WERI-Rb-1 (cell line): ENCODE measurements at places on chromosomes 5 and 9.

- DNase-seq, result no peak
Observed at GRCh38 chr5:174531782-174532191, 192.6 kb upstream of the MSX2 start.

DNA sequence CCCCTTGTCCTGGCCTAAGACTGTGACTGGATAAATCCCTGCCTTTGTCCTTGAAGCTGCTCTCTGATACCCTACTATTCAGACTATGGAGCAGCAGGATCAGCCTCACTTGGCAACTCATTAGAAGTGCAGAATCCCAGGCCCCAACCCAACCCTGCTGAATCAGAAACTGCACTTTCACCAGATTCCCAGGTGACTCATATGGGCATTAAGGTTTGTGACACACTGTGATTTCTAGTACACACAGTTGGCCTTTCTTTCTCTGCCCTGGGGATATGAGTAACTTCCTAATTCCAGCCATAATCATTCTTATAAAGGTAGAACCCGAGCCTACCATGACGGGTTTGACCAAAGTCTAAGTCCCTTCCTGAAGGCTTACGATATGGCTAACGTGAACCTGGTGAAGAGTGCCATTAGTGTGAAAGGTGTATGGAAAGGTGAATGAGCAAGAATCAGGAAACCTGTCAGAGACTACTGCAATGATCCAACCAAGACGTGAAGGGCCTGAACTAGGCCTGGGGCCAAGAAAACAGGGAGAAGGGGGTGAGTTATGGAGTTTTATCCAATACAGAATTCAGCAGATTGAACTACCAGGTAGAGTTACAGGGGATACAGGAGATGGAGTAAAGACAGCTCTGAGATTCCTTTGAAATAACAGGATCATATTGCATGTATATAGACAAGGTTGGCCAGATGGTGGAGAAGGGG is 533.0 kb downstream of the BNC2 start:
- no peak for DNase-seq

GRCh38 chr5:83485842-83486241 is 14.3 kb downstream of the VCAN start:
- no peak for DNase-seq

- DNase-seq, result no peak
Observed at GRCh38 chr5:172322028-172322965, 38.7 kb upstream of the UBTD2 start.

GRCh38 chr5:64000096-64000495 is 37.9 kb upstream of the HTR1A start:
- no peak for DNase-seq

DNA sequence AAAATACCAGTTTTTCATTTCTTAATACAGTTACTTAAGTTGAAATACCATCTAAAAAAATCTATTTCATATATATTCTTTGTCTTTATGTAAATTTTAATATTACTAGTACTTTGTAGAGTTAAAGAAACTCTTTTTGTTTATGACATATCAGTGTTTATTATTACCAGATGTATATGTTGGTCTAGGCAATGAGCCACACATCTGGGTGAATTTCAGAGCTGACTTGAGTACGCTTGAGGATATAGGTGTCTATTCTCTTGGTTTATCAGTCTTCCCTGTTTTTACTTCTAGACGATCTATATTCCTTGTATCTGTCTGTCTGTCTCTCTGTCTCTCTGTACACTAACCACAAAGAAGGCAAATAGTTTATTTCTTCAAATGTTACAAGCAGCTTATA is 2.9 kb downstream of the SMAD5 start:
- DNase-seq, result no peak

DNA sequence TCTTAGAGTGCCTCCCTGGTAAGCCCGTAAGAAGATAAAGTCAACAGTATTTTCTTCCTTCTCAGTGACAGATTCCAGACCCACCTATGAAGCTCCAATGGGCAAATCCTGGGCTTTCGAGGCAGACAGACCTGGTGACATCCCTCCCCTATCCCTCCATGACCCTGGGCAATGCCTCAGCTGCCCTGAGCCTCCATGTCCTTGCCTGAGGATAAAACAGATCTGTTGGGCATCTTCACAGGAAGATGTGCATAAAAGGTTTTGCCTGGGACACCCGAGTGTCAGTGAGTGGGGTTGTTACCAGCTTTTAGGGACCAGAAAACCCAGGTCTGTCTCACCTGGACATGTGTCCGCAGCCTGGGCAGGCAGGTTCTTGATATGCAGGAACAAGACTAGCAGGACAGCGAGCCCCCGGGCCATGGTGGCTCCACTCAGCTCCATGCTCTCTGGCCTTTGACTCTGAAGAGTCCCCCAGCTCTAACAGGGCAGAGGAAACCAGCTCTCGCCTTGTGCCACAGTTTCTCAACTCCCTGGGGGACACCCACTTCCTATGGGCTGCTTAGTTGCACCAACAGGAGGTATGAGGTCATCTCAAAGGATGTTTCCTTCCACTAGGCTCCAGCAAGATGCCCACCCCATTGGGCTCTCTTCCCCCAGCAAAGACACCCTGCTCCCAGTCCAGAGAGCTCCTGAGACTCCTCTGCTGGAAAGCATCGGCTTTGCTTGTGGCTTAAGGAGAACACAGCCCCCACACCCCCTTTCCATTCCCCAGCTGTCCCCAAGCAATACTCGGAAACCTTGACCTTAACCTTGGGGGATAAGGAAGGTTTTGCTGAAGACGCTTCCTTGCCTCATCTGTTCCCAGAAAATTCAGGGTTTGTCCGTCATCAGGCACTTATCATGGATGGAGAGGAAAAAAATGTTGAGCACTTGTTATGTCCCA is at the start of gene FCN1:
FCN1 (minus strand) TSS at position 482 of the 943 bp plus-strand sequence; CDS start at position 441, 41 bp downstream.
- peak; percentile 89 for DNase-seq

DNA sequence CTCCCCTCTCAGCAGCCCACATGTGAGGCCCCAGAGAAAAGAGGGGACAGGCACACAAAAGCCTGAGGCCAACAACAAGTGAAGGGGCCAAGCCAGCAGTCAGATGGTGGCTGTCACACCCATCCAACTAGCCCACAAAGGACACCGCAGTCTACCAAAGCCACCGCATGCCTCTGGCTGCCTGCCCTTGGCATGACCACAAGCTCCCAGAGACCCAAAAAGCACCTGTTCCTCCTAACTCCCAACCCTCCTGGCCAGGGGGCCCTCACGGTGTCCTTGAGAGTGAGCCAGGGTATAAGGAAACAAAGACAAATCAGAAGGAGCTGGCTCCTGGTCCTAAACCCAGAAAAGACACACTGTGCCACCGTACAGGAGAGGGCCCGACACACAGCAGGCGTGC is 77.8 kb upstream of the LRRTM2 start:
- DNase-seq, result no peak

GRCh38 chr9:91305596-91306295 is 56.0 kb downstream of the AUH start:
- DNase-seq, result no peak

DNA sequence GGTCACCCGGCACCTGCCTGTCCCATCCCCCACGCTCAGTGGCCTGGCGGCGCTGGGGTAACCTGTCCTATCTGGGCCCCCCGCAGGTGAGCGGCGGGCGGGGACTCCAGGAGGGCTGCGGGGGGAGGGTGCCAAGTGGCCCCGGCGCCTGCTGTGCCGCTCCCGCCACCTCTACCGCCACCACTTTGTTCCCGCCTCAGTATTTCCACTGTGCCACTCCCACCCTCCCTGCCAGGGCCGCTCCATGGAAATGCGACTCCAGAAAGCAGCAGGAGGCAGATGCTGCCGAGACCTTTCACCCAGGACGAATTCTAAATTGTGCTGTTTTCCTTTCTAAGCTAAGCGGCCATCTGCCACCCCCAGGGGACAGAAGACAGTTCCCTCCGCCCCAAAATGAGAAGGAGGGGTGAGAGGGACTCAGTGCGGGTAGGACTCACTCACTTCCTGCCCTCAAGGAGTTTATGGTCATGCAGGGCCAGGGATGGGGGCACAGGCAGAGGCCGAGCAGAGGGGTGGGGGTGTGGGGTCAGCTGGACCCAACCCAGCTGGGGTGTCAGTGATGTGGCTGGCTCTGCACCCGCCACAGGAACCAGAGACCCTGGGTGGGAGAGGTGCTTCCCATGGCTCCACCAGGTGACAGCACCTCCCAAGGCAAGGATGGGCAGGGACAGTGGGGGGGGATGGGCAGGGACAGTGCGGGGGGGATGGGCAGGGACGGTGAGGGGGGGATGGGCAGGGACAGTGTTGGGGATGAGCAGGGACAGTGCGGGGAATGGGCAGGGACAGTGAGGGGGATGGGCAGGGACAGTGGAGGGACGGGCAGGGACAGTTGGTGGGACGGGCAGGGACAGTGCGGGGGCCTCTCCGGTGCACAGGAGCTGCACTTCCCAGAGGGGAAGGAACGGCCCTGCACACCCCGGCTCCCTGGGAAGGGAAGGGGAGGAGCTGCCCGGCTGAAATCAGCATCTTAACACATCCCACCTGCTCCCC is 17.8 kb downstream of the NOTCH1 start:
- DNase-seq, result peak; percentile 91

- DNase-seq, result no peak
Observed at GRCh38 chr9:136296434-136297015, 7.4 kb downstream of the CCDC187 start.

DNA sequence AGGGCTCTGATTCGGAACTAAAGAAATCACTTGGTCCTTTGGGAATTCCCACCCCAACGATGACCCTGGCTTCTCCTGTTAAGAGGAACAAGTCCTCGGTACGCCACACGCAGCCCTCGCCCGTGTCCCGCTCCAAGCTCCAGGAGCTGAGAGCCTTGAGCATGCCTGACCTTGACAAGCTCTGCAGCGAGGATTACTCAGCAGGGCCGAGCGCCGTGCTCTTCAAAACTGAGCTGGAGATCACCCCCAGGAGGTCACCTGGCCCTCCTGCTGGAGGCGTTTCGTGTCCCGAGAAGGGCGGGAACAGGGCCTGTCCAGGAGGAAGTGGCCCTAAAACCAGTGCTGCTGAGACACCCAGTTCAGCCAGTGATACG is 83.4 kb downstream of the GOLPH3 start:
- DNase-seq, result no peak

GRCh38 chr9:80789831-80790230 is 899.5 kb downstream of the TLE1 start:
- no peak for DNase-seq

GRCh38 chr5:141641634-141642267 is 5.0 kb downstream of the RELL2 start:
- no peak for DNase-seq

DNA sequence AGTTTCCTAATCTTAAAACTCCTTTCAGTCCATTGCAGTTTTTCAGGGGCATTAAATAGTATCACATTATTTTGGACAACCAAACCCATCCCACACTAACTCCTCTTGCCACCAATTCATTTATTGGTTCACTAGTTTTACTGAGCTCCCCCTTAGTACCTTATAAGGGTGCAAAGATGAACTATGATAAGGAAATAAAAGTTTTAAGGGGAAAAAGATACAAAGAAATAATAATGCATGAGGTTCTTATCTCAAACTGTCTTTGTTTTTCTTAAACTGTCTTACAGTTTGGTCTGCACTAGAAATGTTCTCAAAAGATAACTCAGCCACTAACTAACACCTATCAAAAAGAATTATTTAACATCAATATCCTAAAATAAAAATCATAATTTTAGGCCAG is 8.4 kb downstream of the SCAI start:
- no peak for DNase-seq

- DNase-seq, result no peak
Observed at GRCh38 chr5:112642885-112643284, 94.8 kb upstream of the APC start.

DNA sequence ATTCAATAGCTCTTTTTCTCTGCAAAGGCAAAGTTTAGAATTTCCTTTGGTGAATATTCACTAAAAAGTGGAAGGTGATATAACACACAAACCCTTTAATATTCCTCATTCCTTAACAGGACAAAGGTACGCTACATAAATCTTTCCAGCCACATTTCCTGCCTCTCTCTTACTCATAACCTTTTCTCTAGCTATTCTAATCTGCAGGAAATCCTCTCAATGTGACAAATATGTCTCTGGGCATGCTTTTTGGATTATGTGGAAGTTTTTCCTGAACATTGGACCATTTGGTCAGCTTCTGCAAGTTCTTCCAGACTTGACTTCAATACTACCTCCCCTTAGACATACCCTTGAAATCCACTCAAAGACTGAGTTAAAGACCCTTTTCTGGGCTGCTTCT is 186.3 kb upstream of the TUSC1 start:
- DNase-seq, result no peak

DNA sequence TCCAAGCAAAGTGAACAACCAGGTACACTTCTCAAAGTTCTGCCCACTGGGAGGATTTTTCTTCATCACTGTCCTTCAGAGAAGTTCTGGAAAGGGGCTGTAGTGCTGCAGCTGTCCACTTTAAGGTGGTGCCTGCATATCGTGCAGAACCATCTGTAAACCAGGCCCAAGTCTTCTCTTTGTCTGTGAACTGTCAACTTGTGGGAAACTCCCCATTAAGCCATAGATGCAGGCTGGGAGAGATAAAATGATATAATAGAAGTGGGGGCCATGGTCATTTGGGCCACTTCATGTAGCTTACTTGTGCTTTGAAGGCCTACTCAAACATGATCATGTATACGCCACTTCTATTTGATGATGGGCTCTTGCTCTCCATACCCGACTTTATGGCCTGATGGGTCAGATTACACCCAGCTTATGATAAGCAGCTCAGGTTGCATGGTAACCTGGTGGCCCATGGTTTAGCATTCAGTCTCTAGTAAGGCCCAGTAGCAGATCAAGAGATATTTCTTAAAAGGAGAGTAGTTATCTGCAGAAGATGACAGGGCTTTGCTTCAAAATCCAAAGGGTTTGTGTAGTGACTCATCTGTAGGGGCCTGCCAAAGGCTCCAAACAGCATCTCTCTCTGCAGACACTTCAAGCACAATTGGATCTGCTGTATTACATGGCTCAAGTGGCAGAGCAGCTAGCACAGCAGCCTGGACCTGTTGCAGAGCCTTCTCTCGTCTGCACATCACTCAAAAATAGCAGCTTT is 15.7 kb upstream of the BTF3 start:
- peak; percentile 66 for DNase-seq

GRCh38 chr5:9099689-9100088 is 446.2 kb downstream of the SEMA5A start:
- no peak for DNase-seq

GRCh38 chr5:155884041-155884440 is 442.9 kb upstream of the SGCD start:
- peak; percentile 63 for DNase-seq

DNA sequence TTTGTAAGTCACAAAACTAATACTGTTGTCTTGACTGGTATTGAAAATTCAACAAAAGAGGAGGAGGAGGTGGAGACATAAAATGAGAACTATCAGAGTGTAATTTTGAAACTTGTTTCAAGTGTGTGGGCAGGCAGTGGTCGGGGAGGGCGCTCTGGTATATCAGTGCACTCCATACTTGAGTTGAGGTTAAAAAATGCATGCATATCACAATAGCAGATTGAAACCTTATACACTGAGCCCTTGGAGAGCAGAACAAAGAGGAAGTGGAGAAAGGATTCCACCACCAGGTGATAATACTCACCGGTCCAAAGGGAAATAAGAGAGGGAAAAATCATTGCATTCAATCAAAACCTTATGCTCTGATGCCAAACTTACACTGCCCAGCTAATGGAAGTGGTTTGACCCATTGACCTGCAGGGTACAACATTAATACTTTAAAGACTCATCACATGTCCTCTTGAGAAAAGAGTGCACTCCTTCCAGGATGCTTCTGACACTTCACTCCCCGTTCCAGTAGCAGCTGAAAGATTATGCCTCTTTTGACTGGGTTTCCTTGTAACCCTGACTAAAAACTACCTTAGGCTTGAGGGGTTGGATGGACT is 79.5 kb upstream of the FAM169A start:
- DNase-seq, result no peak

GRCh38 chr5:168531987-168532864 is 3.1 kb downstream of the FBLL1 start:
- DNase-seq, result peak; percentile 29
